ENCODE measurements at places on chromosomes 3 and 15.

GRCh38 chr3:146446026-146446425 is 23.3 kb downstream of the PLSCR2 start:
- no peak for DNase-seq

DNA sequence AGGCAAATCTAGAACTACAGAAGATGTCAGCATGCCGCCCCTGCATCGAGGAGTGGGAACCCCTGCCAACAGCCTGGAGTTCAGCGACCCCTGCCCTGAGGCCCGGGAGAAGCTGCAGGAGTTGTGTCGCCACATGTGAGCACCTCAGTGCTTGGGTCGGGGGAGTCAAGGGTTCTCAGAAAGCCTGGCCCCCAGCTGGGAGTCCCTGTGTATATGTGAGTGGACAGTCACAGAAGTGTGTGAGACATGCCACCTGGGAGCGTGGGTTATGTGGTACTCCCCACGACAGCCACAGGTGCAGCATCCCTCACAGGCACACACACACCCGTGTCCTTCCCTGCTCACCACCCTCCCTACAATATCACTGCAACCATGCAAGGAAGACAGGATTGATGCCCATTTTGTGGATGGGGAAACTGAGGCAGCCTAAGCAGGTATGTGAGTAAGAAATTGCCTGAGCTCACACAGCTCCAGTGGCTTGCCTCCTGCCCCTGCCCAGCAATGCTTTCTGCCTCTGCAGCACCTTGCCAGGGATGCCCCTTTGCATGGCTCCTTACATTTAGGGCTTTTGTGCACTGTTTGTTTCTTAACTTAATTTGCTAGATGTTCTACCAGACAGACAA is 28.3 kb downstream of the C3orf20 start:
- DNase-seq: no peak

GRCh38 chr3:45244356-45244755 is 18.3 kb upstream of the TMEM158 start:
- no peak for DNase-seq

- DNase-seq: no peak
These were observed 65.8 kb downstream of the DTWD1 start for GRCh38 chr15:49686599-49686998.

- DNase-seq: no peak
These were observed 60.5 kb downstream of the GLDN start for GRCh38 chr15:51401872-51402517.

All from breast epithelium (tissue), 4 donors.